Ascending aorta (tissue), 2 donors: ENCODE measurements at places on chromosomes 2 and 18. TPM values are rescaled to one million over a fixed set of nuclear protein-coding genes. Genes with fewer than 3 reads are reported as not detected.

DNA sequence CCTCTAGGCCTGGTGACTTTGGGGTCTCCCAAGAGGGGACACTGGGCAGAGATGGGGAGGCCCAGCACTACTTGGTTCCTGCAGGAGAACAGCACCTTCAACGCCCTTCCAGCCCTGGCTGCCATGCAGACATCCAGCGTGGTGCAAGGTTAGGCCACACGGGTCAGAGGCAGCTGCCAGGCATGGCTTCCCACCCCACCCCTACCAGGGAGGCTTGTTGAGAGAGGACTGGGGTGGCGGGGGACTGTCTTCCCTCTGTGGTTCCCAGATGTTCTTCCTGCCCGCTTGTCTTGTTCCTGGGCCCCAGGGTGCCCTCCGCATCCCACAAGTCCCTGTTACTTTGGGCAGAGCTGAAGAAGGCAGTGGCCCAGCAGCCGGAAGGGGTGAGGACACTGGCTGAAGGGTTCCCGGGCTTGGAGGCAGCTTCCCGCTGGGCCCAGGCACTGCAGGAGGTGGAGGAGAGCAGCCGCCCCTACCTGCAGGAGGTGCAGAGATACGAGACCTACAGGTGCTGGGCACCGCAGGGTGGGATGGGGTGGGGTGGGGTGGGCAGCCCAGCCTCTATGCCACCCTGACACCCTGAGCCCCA lies 4.5 kb downstream of the PROM2 start:
- no peak for DNase-seq

The ZBTB7C gene
- 8.1 TPM for total RNA-seq

GRCh38 chr2:181457741-181458425 lies 697 bp downstream of the ITGA4 start:
- DNase-seq = peak; percentile 61

The SPHKAP gene
- total RNA-seq = not detected

DNA sequence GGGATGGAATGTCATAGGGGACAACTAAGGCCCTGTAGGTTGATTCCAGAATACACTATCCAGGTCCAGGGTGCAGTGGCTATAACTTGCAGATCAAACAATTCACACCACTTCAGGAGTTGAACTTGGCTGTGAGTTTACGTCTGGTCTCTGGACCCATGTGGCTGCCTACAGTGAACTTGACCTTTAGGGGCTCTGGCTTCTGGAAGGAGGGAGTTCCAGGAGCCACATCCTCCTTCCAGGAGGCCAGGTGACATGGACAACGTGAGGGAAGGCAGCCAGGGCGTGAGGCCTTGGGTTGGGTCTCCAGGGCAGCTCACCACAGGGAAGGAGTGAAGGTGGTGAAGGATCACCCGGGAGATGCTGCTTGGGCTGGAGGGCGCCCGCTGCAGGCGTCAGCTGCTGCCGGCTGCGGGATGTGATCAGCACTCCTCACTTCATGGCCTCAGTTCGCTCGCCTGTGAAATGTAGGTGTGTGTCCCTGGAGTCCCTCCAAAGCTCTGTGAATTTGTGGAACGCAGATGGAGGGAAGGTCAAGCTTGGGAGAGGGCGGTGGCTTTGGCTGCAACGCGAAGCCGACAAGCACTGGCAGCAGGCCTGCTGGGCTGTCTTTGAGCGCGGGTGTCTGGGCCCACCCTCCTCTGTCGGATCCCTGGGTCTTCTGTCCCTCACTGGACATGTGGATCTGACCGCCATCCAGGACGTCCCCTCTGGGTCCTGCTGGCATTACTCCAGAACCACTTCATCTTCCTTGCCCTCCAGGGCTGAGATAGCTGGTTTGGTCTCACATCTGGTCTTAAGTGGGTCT lies 146.5 kb downstream of the GLI2 start:
- DNase-seq = no peak

GRCh38 chr2:175461839-175462238 lies 280.3 kb upstream of the ATP5MC3 start:
- no peak for DNase-seq

DNA sequence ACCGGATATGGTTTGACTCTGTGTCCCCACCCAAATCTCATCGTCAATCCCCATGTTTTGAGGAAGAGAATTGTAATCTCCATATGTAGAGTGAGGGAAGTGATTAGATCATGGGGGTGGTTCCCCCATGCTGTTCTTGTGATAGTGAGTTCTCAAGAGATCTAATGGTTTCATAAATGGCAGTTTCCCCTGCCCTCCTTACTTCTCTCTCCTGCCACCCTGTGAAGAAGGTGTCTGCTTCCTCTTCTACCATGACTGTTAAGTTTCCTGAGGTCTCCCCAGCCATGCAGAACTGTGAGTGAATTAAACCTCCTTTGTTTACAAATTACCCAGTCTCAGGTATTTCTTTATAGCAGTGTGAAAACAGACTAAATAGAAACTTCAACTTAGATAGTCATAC lies 69.5 kb downstream of the SESTD1 start:
- no peak for DNase-seq

The DYSF gene
- 58.3 TPM for total RNA-seq

- DNase-seq = no peak
Observed at GRCh38 chr2:101718993-101719571, 21.6 kb downstream of the MAP4K4 start.

The MOCOS gene
- 0.21 TPM for total RNA-seq

GRCh38 chr2:37718515-37719161 lies 47.2 kb upstream of the CDC42EP3 start:
- no peak for DNase-seq

GRCh38 chr2:110772383-110772755 lies 40.0 kb downstream of the ACOXL start:
- no peak for DNase-seq

GRCh38 chr2:96869822-96870625 lies at the start of gene SEMA4C:
SEMA4C (minus strand) TSS chr2:96870080; CDS start chr2:96867886, 2,194 bp downstream.
- peak; percentile 85 for DNase-seq

DNA sequence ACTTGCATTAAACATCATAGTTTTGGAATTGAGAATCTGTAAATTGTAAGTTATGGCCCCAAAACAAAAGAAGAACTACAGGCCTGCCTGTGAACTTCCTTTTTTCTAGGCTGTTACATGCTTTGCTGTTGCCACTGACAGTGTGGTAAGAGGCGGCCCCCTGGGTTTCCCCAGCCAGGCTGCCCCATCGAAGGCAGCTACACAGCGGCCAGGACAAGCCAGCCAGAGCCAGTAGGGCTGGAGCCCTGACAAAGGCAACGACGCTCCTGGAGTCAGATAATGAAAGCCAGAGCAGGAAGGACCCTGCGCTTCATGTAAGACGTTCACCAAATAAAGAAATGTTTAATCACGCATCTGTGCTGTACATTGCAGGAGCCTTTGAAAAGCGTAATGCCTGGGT lies 55.0 kb downstream of the ANKRD44 start:
- peak; percentile 84 for DNase-seq

The SIX2 gene
- total RNA-seq = 22.2 TPM

DNA sequence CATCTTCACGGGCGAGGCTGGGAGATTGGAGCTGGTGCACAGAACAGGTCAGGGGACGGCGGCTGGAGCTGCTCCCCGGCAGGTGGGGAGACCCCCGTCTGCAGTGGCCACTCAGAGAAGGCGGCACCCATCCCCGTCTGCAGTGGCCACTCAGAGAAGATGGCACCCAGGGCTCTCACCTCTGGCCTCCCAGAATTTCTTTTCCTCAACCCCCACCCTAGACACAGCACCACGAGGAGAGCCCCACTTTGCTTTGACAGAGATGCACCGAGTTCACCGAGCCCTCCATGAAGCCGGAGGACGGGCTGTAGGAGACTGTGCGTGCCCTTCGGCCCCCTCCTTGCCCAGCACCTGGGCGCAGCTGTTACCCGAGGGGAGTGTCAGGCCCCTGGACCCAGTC lies 201.6 kb upstream of the SALL3 start:
- DNase-seq = peak; percentile 40

DNA sequence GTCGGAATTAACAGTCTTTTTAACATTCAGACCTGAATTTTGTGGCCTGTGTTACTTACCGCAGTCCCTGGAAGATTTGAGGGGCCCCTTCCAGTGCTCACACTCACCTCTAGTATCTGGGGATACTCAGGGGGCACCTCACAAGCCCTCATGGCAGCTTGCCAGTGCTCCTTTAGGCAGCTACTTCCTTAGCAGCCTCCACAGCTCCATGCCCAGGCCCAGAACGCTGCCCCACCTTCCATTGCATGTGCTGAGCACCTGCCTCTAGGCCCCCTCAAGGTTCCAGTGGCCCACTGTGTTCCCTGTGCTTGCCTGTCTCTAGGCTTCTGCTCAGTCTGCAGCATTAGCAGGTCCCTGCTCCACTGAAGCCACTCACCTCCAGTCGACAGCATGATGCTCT lies 30.0 kb upstream of the PLA2R1 start:
- no peak for DNase-seq

The RFTN2 gene
- 4.8 TPM for total RNA-seq

The SH3BP4 gene
- total RNA-seq = 36.7 TPM
